ENCODE measurements at places on chromosomes 16 and 17.

- DNase-seq = no peak
These were observed 8.0 kb upstream of the JUP start for GRCh38 chr17:41794540-41794975.

DNA sequence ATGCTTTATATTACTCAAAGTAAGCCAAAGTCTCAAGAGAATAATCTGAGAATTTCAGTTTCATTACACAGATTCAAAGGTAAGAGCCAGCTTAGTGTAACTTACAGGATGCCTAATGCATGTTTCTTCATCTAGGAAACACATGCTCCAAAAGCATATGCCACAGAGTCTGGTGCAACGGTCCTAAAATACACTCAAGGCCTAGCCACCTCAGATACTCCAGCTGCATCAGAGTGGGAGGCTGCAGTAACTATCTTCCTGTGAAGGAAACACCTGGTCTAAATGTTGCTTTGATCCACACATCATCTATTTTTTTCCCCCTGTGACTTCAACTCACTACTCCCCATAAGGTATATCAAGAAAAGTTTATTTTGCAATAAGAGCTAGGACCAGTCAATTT is 51.6 kb upstream of the CORO6 start:
- no peak for DNase-seq

DNA sequence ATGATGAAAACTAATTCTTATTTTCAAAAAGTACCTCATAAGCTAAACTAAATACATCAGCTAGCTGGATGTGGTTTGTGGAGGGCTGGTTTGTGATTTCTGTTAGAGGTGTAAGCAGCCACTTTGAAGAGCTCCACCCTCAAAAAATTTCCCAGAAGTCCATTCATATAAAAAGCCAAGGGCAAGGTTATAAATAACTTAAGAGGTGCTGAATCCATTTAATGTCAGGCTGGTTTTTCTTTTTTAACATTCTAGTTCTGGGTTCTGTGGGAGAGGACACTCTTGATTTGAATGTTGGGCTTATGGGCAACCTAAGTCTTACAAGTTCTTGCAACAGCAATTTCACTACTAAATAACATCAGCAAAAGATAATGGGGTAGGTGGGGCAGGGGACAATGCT is 3.4 kb upstream of the WIPI1 start:
- DNase-seq = no peak

DNA sequence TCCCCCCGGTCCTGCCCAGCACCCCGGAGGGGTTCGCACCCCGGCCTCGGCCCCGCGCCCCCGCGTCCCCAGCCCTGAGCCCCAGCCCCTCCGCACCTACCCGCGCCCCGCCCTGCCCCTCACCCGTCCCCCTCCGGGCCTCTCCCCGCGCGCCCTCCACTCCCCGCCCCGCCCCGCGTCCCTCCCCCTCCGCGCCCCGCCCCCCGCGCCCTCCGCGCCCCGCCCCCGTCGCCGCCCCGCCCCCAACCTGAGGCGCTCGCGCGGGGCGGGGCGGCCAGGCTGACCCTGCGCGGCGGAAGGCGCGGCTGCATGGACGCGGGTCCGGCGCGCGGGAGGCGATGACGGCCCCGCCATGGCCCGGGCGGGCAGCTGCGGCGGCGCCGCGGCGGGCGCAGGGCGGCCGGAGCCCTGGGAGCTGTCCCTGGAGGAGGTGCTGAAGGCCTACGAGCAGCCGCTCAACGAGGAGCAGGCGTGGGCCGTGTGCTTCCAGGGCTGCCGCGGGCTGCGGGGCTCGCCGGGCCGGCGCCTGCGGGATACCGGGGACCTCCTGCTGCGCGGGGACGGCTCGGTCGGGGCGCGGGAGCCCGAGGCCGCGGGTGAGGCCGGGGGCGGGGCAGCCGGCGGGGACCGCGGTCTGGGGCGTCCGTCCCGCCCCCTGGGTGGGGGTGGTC is at the start of gene SPIRE2:
Gene SPIRE2 (plus strand): TSS at position 277 of the 671 bp plus-strand sequence. CDS start 76 bp downstream, at position 353.
- no peak for DNase-seq

GRCh38 chr17:32995416-32996045 is 3.9 kb downstream of the SPACA3 start:
- no peak for DNase-seq

- DNase-seq = no peak
These were observed 386.4 kb downstream of the WWOX start for GRCh38 chr16:78485917-78486257.

DNA sequence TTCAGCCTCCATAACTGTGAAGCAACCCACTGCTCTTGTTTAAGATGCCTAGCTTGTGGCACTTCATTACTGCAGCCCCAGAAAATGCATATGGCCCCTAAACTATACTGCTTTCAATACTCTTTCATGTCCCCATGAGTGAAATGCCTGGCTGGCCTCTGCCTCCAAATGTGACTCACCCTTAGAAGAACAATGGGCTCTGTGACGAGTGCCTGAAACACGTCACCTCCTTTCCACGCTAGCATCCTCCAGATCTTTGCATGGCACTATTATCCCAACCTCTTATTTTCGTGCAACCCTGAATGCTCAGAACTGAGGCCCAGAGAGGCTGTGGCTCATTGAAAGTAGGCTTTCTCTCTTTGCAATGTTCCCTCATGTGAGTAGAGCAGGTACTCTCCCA is 233.1 kb downstream of the CBLN1 start:
- DNase-seq = no peak

GRCh38 chr16:25033852-25034251 is 18.7 kb upstream of the ARHGAP17 start:
- no peak for DNase-seq

DNA sequence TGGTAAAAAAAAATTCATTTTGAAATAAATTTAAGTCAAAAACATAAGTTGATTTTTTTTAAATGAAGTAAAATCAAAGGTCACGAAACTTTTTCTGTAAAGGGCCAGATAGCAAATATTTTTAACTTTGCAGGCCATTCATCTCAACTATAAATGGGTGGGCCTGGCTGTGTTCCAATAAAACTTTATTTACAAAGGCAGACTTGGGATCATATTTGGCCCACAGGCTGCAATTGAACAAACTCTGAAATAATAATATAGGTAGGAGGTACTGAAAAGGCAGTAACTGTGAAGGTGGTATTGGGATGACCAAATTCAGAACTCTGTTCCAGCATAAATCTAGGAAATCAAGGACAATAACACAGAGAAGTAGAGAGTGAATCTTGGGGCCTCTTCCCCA is 12.2 kb upstream of the EMP2 start:
- DNase-seq = no peak

- no peak for DNase-seq
These were observed 3.3 kb downstream of the NXN start for GRCh38 chr17:976312-976711.

GRCh38 chr16:57308041-57308440 is 23.6 kb upstream of the PLLP start:
- no peak for DNase-seq

DNA sequence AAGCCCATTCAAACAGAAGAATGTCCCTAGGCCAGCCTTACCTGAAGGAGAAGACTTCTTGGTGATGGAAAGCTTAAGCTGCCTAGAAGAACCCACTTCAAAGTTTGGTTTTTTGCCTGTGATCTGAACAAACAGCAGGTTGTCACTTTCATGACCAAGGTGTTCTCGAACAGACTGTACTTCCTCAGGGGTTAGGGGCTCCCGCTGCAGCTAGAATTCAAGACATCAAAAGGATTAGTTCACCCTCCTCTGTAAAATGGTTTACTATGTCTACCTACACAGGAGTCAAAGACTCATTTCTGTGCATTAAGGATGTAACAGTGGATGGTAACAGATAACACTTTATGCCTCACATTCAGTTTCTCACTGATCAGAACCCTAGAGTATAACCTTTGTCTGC is 13.2 kb downstream of the CIAPIN1 start:
- no peak for DNase-seq

DNA sequence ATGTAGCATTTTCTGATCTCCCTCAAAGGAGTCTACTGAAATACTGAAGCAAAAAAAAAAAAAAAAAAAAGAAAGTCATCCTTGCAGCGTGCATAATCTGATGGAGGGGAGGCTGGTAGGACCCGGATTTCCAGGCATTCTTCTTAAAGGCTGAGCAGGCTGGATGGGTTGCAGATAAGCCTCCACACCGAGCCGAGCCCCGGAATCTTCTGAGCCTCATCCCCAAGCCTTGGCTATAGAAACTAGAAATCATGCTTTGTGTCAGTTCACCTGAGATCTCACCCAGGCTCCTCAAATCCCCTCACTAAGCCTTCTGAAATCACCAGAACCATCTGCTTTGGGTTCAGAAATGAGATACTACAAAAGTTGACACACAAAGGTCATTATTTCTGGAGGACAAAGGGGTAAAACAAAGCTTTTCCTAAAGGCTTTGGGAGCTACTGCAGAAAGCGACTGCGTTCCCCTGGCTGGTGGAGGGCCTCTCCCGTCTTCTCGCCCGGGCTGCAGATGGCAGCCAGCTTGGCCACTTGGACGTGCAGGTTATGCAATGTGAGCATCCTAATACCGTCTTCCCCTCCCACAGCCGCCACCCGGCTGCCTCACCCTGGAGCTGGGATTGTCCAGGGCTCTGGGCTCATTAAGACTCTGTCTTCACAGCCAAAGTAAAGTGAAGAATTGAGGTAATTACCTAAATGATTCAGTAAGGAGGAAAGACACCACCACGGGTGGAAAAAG is 4.7 kb upstream of the CACNG4 start:
- no peak for DNase-seq

GRCh38 chr17:64223931-64224629 is 39.0 kb downstream of the TEX2 start:
- DNase-seq = no peak

DNA sequence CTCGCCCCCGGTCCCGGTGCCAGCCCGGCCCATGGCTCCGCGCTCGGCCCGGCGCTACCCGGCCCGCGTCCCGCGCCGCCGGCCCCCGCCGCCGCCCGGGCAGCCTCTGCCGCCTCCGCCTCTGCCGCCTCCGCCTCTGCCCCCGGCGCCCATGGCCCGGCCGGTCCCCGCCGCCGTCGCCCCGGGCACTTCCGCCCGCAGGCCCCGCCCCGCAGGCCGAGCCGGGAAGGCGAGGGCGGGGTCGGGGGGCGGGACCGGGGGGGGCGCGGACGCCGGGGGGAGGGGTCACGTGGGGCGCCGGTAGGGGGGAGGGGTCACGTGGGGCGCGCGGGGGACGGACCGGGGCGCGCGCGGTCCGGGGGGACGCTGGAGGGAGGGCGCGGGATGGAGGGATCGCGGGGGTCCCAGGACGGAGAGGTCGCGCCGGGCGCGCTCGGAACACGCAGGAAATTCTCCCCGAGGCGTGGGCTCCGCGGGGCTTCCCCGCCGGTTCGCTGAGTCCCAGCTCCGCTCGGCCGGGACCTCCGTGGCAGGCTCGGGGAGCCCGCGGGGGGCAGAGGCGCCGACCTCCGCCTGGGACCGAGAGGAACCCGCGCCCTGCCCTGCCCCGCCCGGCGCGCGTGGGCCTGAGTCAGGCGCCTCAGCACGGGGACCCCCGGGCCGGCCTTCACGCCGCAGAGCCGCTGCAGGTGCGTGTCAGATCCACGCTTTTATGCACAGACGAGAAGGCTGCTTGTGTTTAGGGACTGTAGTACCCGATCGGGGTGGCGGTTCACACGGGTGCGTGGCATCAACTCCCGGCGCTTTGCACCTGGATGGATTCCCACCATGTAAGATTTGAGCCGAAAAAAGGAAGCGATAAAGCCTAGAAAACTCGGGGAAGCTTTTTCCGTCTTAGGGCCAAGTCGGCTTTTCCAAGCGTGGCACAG is at the start of gene PGAP6:
Gene PGAP6 (minus strand): TSS at position 190 of the 929 bp plus-strand sequence. CDS start 157 bp downstream, at position 33.
- DNase-seq = peak; percentile 50

- DNase-seq = no peak
These were observed 51.6 kb upstream of the DNAH17 start for GRCh38 chr17:78628547-78629435.

GRCh38 chr17:65697661-65698060 is 136.2 kb upstream of the AXIN2 start:
- no peak for DNase-seq

DNA sequence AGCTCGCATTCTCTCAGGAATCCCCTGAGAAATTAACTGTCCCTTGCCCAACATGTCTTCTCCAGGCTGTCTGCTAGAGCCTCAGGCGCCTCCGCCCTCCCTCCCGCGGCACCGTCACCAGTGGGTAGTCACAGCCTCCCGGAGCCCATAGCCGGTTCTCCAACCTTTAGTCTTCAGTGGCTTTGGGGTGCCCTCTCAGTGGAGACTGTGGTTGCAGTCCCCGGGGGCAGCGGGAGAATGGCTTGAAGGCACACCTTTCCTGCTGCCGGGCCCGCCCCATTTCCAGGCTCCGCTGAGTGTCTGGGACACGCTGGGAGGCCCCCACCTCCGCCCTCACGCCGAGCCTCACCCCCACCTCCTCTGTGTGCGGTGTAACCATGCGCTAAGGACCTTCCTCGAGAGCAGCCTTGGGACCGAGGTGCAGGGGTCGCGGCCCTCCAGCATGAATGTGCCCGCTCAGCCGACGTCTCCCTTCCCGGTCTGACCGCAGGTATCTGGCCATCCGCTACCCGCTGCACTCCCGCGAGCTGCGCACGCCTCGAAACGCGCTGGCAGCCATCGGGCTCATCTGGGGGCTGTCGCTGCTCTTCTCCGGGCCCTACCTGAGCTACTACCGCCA is 1.7 kb downstream of the GALR2 start:
- no peak for DNase-seq

DNA sequence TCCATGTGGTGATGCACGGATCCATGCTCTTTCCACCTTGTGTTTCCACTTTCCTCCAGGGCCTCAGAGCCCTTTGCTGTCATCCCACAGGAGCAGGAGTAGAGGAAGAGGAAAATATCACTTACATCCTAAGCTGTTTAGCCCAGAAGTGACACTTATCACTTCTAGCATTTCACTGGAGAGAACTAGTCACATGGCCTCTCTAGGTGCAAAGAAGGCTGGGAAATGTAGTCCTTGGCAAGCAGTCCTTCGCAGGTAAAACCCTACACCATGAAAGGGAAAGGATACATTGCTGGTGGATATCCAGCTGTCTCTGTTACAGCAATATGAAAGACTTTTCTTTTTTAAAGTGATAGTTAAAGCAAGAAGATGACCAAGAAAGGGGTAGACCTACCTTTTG is 185.9 kb downstream of the RGS9 start:
- DNase-seq = no peak

DNA sequence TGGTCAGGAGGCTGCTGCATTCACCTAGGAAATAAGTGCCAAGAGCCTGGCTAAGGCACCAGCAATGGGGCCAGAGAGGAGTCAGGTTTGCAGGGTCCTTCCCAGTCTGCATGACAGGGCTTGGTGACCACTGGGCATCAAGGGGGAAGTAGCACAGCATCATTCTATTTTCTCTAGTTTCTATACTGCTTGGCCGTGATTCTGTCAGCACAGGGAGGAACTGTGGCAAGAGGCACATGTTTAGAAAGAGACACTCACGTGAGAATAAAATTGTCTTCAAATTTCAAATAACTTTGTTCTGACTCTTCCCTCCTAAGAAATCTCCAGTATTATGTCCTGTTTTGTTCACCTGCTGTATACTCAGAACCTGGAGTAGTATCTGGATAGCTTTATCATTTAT is 37.8 kb downstream of the ERN1 start:
- DNase-seq = no peak

DNA sequence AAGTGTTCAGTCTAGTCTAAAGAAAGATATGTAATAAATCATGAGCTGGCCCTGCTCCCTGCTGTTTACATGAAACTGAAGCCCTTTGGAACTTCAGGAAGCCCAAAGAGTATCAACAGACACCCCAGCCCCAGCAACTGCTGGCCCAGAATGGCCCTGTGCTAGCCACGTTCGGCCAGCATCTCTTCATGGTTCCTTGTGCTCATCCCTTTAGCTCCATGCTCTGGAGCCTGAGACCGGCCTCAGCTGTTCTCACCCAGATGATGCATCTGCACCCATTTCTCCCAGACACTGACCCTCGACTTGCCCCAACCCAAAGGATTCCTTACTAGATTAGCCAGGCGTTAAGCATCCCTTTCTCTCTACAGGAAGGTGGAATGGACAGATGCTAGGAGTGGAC is 207.3 kb downstream of the HS3ST3B1 start:
- no peak for DNase-seq

- no peak for DNase-seq
These were observed at the start of gene NLRC3 for GRCh38 chr16:3577302-3577752. NLRC3 (minus strand) TSS chr16:3577403; CDS start chr16:3565036, 12,367 bp downstream.

Data from NCI-H1092 (cell line).